ENCODE measurements at places on chromosomes 5 and 9.

DNA sequence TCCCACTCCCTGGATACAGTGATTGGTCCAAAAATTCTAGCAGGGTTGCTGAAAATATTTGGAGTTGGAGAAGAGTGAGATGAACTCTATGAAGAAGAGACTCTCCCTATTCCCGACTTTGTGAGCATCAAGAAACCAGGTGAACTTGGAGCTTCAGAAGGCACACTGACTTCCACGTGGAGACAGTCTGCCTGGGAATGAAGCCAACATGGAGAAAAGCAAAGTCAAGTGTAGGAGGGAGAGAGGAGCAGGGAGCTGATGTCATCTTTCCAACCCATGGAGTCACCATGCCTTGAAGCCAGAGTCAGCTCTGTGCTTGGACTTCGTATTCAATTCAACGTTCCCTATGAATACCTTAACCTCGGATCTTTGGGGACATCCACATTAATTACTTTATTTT is 125.1 kb downstream of the NPR3 start:
- DNase-seq, result no peak

DNA sequence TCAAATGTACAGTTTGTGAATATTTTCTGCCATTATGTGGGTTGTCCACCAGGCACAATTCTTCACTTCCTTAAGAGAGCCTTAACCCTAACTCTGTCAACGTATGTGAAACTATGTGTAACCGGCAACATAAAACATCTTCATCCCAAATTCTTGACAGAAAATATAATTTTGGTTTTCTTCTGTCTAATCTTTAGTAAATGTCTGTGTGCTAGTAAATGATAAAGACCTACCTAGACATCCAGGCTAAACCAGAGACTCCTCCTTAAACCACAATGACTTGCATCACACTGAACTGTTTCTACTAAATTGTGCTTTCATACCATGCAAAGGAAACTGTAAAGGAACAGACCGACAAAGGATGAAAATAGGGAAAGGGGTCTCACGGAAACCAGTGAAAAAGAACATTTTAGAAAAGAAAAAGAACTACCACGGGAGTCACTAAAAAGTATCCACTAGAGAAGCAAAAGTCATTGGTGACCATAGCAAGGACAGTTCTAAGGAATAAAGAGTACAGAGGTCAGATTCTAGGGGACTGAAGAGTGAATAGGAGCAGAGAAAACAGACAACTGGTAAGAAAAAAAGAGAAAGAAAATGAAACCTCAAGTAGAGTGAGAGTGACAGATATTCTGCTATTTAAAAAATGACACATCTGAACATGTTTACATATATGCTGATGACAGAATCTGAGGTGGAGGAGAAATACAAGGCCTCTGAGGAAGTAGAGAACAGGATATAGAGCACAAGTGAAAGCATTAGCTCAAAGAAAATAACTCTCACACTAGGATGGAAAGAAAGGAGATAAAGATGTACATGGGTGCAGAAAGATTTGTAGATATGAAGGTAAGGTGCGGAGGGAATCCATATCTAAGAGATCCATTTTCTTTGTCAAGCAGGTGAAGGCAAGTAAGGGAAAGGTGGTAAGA is 49.4 kb downstream of the FNIP1 start:
- DNase-seq, result no peak

DNA sequence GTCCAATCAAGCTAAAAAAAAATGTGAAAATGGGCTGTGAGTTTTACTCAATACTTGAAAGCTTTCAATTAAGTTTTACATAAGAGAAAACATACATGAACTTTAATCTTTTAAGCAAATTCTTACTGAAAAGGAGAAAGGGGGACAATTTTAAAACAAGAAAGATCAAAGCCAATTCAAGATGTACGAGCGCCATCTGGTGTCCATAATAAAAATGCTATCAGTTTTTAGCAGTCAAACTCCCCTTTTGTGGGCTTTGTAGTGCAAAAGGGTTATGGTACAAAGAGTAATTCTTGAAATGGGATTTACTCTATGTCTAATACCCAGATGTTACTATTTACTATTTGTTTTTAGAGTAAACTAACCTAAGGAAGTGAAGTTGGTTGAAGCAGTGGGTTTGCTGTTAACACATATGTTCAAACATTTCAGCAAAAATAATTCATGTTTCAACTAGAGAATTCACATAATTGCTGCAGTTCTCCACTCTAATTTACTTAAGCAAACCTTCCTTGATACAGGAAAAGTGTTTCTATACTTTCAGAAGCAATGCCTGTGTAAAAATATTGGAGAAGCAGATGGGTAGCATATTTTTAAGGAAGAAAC is 228.2 kb upstream of the TYRP1 start:
- no peak for DNase-seq

DNA sequence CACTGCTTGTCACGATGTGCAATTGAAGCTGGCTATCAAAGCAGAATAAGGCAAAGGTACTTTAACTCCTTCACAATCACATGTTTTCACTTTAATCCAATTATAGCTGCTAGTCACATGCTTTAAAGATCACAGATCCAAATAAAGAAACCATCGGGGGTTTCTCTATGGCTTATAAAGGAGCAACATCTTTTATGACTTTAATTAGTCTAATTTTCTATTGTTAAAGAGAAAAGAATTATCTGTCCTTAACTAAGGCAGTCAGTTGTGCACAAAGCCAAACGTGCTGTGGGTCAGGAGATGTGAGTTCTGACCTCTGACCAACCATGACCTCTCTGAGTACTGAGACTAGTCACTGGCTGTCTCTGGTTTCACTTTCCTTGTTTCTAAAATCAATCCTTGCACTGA is 561.1 kb downstream of the RAB3C start:
- no peak for DNase-seq

DNA sequence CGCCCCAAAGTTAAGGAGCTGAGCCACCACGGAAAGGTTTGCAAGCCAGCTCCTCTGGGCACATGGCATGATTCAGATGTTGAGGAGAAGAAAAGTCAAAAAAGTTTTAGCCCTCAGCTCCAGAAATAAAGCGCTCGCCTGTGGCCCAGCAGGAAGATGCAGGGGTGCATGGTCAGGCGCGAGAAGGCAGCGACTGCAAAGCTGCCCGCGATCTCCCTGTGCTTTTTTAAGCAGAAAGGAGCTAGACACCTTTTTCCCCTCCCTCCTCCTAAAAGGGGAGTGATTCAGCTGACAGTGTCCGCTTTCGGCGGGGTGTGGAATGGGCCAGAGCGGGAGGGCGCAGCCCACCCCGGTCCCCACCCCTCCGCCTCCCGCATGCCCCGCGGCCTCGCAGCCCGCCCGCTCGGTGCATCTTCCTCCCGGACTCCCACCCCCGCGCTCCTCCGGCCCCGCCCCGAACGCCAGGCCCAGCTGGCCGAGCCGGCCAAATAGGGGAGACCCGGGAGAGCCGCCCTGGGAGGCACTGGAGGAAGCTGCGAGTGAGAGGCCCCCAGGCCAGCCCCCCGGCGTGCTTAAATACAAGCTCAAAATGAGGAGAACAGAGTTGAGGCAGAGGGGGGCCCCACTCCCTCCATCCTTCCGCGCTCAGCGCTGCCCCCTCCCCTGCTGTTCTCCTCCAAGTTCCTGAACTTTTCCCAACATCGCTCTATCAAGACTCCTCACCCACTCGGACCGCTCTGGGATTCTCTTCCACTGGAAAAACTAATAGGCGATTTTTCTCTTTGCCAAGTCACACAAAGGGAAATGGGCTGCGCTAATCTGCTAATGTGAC is at the start of gene ADAMTS12:
ADAMTS12 (minus strand) TSS at position 203 of the 832 bp plus-strand sequence; CDS start at position 69, 134 bp downstream.
- DNase-seq, result no peak

DNA sequence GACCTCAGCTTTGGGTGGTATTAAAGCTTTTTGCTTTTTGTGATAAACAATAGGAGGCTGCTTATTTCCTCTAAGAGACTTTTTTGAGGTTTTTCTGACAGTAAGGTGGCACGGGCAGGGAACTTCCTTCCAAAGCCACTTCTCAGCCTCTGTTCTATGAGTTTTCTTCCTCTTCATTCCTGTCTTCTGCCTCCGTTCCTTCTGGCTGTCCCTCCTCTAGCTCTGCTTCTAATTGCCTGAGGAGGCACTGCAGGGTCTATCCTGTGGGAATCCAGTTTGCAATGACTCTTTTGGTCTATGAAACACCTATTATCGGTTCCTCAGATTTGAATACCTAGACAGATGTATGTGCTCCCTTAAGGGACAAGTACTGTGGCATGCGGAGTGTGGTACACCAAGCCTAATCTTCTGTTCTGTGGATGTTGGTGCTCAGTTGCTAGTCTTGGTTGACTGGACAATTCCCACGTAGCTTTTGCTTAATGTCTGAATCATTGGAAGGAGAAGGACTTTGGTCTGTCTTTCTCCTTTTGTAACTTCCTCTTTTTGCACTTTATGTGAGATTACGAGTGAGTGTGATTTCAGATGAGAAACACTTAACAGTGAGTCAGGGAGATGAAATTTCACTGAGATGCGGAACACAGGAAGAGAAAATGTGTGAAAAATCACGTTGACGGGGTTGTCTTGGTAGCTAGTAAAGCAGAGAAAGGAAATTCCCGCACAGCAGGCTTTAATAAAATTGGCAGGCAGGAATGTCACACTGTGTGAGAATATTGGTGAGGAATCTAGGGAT is 305.2 kb downstream of the EFNA5 start:
- DNase-seq, result no peak

All from activated CD4-positive, alpha-beta memory T cell treated with anti-CD3 and anti-CD28 coated beads for 36 hours (primary cell).